ENCODE measurements at places on chromosomes 7 and 10. TPM values are rescaled to one million over a fixed set of nuclear protein-coding genes. Genes with fewer than 3 reads are reported as not detected.

Gene CALML5
- not detected for polyA plus RNA-seq

Gene FKBP6
- polyA plus RNA-seq: not detected

Gene SPDYE8
- not detected for polyA plus RNA-seq

Gene OR9A2
- polyA plus RNA-seq: not detected

Gene AOAH
- polyA plus RNA-seq: 6.5 TPM

Gene CPEB3
- 23.4 TPM for polyA plus RNA-seq

Gene NAT16
- not detected for polyA plus RNA-seq

Gene CD36
- polyA plus RNA-seq: 0.32 TPM

Gene ZNF248
- 13.3 TPM for polyA plus RNA-seq

Gene PLEKHS1
- polyA plus RNA-seq: not detected

Gene CLIP2
- 3.2 TPM for polyA plus RNA-seq

Gene CSGALNACT2
- 9.5 TPM for polyA plus RNA-seq

Gene HOXA2
- not detected for polyA plus RNA-seq

Gene PPP1R17
- polyA plus RNA-seq: 814 TPM

Gene SVOPL
- polyA plus RNA-seq: not detected

Gene SPDYE2
- not detected for polyA plus RNA-seq

Gene BLNK
- polyA plus RNA-seq: 0.70 TPM

Gene NUTM2E
- polyA plus RNA-seq: not detected

Gene CTAGE4
- polyA plus RNA-seq: not detected

Gene TEX36
- not detected for polyA plus RNA-seq

Gene ANK3
- polyA plus RNA-seq: 53.4 TPM

Gene MOGAT3
- not detected for polyA plus RNA-seq

Gene STK31
- polyA plus RNA-seq: not detected

Gene C10orf71
- polyA plus RNA-seq: not detected

Gene RAMP3
- polyA plus RNA-seq: 0.86 TPM

Gene AGK
- polyA plus RNA-seq: 38.8 TPM

Gene RPA3
- polyA plus RNA-seq: 197 TPM

Data from Purkinje cell (primary cell).